Stimulated activated CD4-positive, alpha-beta T cell treated with anti-CD3 and anti-CD28 coated beads, Interleukin-15, amount 100 ng/mL, for 48 hours (primary cell): ENCODE measurements at places on chromosomes 5 and 9.

DNA sequence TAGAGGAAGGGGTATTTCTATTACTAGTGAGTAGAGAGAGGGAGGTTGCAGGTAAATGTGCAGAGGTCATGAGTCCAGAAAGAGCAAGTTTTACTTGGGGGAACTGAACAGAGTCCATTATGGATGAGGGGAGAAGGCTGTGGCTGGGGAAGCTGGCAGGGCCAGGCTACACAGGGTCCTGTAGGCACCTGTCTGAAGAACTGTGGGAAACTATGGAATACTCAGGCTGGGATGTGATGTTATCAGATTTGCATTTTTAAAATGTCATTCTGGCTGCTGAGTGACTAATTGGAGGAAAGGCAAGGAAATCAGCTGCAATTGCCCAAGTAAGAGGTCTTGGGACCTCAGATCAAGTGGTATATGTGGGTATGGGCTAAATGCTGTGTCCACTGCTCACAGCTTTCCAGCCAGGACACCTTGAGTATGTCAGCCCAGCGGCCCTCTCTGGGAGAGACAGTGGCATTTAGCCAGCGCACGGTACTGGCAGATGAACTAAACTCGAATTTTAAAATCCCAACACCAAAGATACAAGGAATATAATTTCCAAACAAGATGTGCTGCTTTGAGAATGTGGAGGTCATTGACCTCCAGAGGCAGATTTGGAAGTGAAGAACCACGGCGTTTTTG is 49.1 kb downstream of the FGF1 start:
- DNase-seq: no peak

DNA sequence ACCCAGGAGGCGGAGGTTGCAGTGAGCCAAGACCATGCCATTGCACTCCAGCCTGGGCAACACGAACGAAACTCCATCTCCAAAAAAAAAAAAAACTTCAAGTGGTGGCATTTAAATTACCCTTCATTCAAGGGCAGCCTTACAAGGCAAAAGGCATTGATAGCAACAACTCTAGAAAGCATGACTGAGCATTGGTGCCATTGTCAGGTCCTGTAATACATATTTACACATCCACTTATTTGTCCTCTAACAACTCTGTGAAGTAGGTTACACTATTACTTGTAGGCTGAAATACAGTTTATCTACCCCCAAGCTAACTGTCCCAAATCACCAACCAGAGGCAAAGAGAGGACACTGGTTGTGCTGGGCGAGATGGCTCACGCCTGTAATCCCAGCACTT is 52.7 kb upstream of the LARP1 start:
- no peak for DNase-seq

DNA sequence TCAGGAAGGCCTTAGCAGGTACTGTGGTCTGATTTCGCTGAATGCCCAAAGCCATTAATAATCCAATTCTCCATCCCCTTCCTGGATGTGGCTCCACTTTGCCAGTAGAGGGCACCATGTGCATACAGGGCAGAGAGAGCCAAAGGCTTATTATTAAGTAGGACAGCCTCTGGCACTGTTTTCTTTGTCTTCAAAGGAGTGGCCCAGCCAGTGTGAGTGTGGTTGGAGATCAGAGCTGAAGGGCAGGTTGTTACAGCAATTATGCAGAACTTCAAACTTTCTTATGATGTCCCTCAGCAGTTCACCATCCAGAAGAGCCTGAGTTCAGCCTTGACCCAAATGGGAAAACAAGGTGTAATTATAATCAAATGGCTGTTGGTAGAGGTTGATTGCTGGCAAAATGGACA is 38.6 kb upstream of the CEMIP2 start:
- DNase-seq: peak; percentile 41

DNA sequence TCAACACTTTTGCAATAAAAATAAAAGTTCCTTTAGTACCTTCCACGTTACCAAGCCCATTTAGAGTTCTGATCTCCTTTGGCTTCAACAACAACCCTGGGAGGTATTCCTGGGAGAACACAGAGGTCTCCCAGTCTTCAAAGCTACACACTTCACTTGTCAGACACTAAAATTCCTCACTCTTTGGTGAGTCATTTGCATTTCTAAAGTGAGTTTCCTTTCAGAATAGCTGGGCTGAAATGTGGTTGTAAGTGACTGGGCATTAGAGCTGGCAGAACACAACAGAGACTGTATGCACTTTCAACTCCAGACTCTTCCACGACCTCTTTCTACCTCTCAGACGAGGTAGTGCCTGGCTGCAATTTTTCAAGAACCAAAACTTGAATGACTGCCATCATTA is 11.5 kb upstream of the F2RL1 start:
- no peak for DNase-seq

DNA sequence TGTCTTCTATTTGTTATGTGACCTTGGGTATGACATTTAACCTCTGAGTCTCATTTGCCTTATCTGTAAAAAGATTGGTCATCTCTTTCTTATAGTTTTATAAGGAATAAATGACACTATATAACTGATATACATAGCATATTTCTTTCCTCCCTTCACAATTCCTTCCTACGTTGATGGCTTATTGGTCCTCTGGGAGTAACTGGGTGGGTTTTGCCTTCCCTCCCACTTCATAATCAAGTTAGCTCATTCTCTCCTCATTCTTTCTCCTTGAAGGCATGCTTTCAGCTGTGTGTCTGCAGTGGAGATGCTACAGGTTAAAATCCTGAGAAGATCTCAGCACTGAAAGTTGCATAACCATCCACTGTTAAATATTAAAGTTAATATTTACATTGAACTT is 382.4 kb downstream of the TMEM38B start:
- DNase-seq: no peak

- no peak for DNase-seq
Measured at GRCh38 chr5:44382894-44383293, 6.3 kb downstream of the FGF10 start.

GRCh38 chr5:147170603-147171002 is 64.2 kb upstream of the STK32A start:
- DNase-seq: no peak
